ENCODE measurements at places on chromosomes 4 and X.

GRCh38 chrX:24424948-24425347 is 40.1 kb upstream of the PDK3 start:
- no peak for DNase-seq

DNA sequence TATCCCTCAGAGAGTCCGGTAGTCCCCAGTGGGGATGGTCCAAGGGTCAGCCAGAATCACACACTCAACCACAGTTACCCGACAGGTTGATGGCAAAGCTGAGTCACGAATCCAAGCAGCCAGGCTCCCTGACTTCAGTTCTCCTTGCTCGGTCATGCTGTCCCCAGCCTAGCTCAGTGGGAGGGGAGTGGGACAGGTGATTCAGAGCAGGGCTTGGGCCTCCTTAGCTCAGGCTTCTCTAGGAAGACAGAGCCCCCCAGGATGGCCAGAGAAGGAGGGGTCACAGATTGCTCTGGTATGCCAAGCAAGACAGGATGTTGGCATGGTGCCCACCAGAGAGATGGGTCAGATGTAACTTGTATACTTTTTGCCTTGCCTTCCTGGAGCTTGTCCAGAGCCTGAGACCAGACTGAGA is 66.5 kb downstream of the EFNB1 start:
- DNase-seq: no peak

- DNase-seq: no peak
Measured at GRCh38 chr4:110629780-110630687, 7.2 kb upstream of the PITX2 start.

DNA sequence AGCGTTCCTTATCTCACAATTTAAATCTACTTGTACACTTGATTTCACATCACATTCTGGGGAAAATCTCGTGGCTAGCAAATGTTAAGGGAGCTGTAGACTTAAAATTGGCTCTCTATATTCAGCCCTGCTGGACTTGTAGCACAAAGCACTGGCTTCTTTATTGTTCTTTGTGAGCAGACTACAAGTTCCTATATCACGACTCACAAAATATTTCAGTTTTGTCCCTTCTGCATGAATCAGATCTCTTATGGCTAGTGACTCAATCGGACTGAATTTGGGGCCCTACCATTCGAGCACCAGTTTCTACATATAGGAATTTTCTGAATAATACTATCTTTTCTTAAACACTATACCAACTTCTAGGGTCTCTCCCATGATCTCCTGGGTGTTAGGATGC is 390.1 kb downstream of the ADAM29 start:
- DNase-seq: no peak

DNA sequence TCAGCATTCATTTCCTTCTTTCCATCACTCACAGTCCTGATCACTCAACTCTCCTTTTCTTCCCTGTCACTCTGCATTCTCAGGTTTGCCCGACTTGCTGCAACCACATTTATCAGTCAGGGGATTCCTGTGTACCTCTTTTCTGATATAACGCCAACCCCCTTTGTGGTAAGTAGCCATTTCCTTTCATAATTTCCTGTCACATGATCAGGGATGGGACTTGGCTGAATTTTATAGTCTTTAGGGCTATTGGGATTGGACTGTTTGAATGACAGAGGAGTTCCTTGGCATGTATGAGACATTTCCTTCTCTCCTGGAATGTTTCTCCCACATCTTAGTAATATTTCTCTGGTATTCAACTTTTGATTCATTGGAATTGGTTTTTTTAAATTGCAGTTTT is 11.0 kb downstream of the PGM2 start:
- no peak for DNase-seq

- no peak for DNase-seq
Measured at GRCh38 chrX:102067966-102068723, 57.3 kb upstream of the TCEAL2 start.

DNA sequence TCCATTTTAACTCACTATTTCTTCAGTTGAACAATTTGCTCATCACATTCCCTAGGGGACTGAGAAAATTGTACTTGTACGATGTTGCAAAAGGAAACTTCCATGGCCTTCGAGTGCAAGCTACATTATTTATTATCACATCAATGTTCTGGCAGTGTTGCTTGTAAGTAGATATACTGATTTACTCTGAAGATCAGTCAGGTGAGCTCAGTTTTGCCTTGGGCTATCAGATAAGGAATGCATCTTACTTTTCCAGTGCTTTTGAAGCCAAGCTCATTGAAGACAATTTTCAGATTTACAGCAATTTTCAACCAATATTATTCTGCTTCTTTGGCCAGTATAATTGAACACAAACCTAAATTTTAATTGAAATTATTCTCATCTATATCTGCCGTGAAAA is 1296.9 kb downstream of the RAPGEF2 start:
- no peak for DNase-seq

DNA sequence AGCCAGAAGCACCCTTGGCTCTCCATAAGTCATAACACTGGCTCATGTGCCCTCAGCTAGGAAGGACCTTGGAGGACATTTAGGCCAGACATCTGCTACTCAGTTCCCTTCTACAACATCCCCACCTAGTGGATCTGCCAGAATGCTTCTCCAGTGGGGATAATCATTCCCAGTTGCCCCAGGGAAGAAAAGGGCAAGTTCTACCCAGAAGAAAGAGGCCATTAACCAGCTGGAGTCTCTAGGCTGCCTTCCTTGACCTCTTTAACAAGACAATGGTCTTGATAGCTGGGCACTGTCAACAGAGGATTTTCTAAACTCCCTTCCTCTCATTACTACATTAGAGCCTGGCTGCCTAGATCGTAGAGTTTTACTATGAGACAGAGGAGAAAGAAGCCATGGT is 42.0 kb downstream of the LGI2 start:
- DNase-seq: no peak

GRCh38 chr4:25058796-25059195 is 28.1 kb upstream of the LGI2 start:
- no peak for DNase-seq

GRCh38 chrX:87571964-87572363 is 54.4 kb downstream of the KLHL4 start:
- DNase-seq: no peak

DNA sequence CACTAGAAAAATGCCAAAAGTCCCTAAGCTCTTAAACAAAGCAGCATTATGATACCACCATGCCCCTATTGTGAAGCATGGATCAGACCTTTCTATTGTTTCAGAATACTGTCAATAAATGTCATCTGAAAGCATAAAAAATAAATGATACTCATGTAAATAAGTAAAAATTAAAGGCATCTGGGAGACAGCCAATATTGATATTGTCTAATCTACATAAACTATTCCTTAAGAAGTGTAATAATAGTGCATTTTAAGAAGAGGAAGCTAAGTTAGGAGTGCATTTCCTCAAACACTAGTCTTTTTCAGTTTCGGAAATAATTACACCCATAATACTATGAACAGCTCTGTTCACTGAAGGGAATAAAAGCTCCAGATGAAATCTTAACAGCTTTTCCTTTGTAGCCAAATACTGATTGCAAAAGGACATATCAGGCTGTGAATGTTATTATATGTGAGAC is 181.6 kb downstream of the SPOCK3 start:
- DNase-seq: no peak

DNA sequence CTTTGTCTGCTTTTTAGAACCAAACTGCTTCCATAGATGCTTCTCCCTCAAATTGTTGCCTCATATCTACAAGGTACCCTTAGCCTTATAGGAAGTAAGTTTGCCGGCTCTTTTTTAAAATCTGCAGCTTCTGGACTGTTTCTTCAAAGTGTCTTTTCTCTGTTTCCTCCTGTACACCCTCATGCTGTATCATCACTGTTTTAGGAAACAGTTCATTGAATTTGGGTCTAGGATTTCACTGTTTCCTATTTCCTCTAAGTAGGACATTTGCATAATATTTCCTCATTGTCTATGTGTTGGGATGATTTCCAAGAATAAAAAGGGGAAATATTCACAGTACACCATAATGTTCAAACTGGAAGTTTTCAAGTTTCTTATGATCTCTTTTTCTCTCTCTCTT is 43.0 kb downstream of the BANK1 start:
- DNase-seq: no peak

- no peak for DNase-seq
Measured at GRCh38 chr4:47057991-47058390, 26.6 kb downstream of the GABRB1 start.

DNA sequence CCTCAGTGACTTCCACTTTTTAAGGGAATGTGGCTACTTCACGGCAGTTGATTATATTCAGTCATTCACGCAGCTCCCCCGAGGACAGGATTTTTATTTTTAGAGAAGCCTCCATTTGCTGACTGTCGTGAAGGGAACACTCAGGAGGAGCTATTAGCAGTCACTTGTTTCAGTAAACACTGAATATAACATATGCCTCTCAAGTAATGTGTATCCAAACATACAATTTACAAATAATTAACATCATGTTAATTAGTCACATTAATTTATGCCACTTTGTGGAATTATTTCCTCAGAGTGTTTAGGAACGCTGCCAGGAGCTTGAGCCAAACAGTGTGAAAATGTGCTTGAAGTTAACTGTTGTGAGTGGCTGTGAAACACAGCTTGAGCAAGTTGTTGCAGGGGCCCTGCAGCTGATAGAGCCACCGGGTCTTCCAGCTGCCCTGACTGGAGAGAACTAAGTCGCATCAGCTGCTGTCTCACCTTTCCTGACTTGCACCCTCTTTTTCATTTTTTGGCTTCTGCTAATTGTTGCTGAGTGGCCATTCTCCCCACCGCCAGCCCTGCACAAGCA is 245.6 kb downstream of the LDB2 start:
- no peak for DNase-seq

- DNase-seq: no peak
Measured at GRCh38 chr4:14152834-14153519, 525.5 kb upstream of the BOD1L1 start.

- no peak for DNase-seq
Measured at GRCh38 chr4:46999566-46999965, 6.2 kb upstream of the GABRA4 start.

GRCh38 chr4:153143527-153144348 is 60.5 kb upstream of the TRIM2 start:
- no peak for DNase-seq

DNA sequence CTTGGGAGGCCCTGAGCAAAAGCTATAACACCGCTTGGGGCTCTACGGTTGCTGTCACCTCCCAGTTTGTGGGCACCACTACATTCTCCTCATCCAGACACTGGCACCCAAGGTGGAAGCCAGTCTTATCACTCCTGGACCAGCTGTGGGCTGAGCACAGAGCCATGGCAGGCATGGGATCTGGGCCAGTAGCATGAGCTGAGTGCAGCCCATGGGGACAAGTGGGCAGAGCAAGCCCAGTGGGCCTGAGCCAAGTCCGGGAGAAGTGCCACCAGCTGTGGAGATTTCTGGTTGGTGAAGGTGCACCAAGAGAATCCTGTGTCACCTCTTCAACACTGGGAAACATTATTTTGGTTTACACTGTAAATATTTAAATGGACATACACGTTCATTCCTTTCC is 1013.0 kb downstream of the TECRL start:
- no peak for DNase-seq

- DNase-seq: no peak
Measured at GRCh38 chr4:74431113-74431826, 13.7 kb upstream of the AREG start.

DNA sequence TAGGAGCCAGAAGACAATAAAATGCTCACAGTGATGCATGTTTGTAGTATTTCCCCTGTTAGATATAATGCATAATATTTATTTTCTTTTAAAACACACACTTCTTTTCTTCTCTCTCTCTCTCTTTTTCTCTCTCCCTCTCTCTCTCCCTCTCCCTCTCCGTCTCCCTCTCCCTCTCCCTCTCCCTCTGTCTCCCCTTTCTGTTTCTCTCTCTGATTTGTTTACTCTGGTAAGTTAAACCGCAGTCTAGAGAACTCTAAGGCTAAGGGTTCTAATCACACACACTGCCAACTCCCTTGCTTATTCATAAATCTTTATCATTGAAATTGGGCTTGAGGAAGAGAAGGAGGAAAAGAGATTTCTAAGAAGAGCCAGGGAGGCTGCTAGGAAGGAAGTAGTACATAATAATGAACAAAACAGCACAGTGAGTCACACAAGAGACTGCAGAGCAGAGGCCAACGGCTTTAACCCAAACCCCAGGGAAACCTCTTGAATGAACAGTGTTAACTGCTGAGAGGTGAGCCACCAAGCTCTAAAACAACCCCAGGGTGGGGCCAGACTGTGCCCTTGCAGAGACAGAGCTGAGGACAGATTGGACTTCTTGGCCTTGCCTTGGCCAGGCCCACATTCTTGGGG is 9.1 kb upstream of the PHOX2B start:
- no peak for DNase-seq

- no peak for DNase-seq
Measured at GRCh38 chrX:4268676-4269075, 555.2 kb upstream of the PRKX start.

DNA sequence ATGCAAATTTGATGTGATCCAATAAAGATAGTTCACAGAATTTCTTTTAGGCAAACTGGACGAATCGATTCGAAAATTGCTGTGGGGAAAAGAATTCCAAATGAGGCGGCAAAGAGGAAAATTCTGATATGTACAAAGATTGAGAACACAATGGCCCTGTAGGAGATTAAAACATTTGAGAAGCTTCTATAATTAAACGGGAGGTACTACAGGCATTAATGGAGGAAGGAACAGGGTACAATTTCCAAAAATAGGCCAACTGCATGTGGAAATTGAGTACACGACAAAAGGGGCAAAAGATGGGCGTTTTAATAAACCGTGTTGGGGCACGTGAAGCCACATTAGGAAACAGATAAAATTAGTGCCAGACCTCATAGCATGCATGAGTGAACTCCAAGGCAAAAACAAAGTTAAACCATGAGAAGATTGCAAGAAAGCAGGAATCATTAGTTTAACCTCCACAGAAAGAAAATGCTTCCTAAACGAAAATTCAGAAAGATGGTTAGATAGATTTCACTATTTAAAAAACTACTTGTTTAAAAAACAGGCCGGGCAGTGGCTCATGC is 68.4 kb downstream of the DHRSX start:
- DNase-seq: no peak

GRCh38 chr4:10949039-10949733 is 264.6 kb upstream of the CLNK start:
- DNase-seq: no peak

- DNase-seq: no peak
Measured at GRCh38 chr4:5730436-5730835, 19.4 kb downstream of the EVC start.

All from stimulated activated CD4-positive, alpha-beta T cell treated with anti-CD3 and anti-CD28 coated beads, Interleukin-1b, Interleukin-23, amount 100 ng/mL, for 24 hours (primary cell).